ENCODE measurements at places on chromosomes 6 and 20.

- no peak for DNase-seq
Measured at GRCh38 chr20:47233333-47234188, 122.9 kb downstream of the ZMYND8 start.

- DNase-seq: no peak
Measured at GRCh38 chr6:169534039-169534421, 167.8 kb downstream of the WDR27 start.

GRCh38 chr6:154371281-154371680 is 14.7 kb upstream of the IPCEF1 start:
- DNase-seq: no peak

- no peak for DNase-seq
Measured at GRCh38 chr6:20564777-20565176, 30.5 kb downstream of the CDKAL1 start.

DNA sequence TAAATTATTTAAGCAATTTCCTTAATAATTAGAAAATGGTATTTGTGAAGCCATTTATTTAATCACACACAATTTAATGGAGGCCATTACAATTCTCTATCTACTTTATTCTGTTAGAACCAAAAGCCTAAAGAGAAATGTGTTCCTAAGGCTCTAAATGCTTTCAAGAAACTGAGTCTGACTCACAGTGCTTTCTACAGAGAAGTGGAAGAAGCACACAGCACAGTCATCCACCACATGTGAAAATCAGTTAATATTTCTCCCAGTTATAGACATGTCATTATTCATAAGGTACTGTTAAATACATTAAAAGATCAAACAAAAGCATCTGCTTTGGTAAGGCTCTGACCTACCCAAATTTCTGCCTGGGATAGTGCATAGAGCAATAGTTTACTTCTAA is 214.4 kb downstream of the ALDH8A1 start:
- DNase-seq: no peak

- DNase-seq: no peak
Measured at GRCh38 chr20:21528870-21529269, 15.0 kb upstream of the NKX2-2 start.

- DNase-seq: no peak
Measured at GRCh38 chr20:10555865-10556308, 117.9 kb downstream of the JAG1 start.

DNA sequence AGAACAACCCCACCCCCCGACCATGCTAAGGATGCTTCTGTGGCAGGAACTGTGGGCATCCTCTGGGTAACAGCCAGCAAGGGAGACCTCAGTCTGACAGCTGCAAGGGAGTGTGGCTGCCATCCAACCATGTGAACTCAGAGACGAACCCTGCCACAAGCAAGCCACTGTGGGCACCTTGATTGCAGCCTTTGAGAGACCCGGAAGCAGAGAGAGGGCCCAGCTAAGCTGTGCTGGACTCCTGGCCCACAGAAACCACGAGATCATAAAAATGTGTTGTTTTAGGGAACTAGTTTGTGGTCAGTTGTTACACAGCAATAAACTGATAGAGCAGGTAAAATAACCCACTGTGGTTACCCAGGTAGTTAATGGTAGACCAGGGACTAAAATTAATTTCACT is 414.6 kb downstream of the CDH26 start:
- no peak for DNase-seq

All from activated naive CD4-positive, alpha-beta T cell (primary cell).